Muscle of back (tissue), 13 donors: ENCODE measurements at places on chromosomes 11 and 22. TPM values are rescaled to one million over a fixed set of nuclear protein-coding genes. Genes with fewer than 3 reads are reported as not detected.

Gene FAM227A
- polyA plus RNA-seq, result 1.0 TPM

DNA sequence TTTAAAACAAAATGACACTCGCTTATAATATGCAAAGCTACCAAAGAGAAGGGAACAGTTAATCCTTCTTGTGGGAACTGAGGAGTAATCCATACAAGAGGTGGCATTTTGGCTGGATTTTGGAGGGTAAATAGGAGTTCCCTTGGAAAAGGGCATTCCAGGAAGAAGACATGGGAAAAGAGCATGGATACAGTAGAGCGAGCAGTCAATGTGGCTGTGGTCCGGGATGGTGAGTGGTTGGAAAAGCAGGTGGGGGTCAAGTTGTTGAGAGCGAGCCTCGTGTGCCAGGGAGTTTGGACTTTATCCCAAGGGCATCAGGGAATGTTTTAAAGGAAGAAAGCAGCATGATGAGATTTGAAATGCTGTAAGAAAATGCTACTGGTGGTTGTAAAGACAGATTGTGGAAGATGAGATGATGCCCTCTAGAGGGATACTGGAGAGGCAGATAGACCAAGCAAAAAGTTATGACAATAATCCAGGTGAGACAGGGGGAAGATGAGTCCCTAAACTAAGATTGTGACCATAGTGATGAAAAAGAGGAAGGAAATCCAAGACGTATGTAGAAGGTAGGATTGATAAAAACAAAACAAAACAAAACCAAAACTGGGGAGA, 3.8 kb upstream of the MMP7 start:
- DNase-seq, result no peak

Gene OR1S2
- polyA plus RNA-seq, result not detected

- DNase-seq, result no peak
Observed at GRCh38 chr11:92440701-92441442, 216.3 kb downstream of the FAT3 start.

DNA sequence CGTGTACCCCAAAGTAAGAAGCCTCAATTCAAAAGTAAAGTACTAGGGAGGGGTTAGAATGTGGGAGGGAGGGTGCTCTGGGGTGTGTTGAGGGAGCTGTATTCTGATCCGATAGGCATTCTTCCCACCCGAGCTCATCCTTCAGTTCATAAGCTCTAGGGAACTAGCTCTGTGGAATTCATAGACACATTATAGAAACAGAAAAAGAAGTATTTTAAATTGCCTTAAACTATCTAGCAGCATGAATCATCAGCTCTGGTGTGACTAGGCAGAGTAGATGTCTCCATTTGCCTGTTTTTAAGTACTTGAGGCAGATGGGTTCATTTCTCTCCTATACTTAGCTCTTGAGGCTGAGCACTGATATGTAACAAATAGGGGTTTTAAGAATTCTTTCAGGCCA, 7.3 kb upstream of the SGSM3 start:
- DNase-seq, result peak; percentile 38

Gene TSPAN4
- polyA plus RNA-seq, result 41.2 TPM

Gene PTPRCAP
- polyA plus RNA-seq, result 1.4 TPM

DNA sequence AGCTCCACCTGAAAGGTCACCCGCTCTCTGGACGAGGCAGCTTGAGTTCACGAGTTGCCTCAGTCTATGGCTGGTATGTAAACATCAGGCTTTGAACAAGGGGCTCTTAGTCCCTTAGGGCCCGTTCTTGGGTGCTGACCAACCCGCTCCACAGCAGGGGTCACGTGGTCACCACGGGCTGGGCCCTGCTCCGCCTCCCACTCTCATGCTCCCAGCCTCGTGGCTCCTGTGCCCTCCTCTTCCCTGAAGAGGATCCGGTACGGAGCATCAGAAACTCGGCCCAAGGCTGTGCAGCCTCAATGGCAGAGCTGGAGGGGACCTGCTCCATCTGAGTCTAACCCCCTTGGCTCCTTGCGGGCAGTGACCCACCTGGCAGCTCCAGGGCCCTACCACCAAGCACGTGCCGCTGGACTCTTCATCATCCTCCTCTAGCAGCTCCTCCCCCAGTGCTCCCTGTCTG, 54.2 kb upstream of the TTLL12 start:
- DNase-seq, result no peak

Gene ZFTA
- 21.8 TPM for polyA plus RNA-seq

- DNase-seq, result no peak
Observed at GRCh38 chr11:112759418-112759817, 201.8 kb upstream of the NCAM1 start.

DNA sequence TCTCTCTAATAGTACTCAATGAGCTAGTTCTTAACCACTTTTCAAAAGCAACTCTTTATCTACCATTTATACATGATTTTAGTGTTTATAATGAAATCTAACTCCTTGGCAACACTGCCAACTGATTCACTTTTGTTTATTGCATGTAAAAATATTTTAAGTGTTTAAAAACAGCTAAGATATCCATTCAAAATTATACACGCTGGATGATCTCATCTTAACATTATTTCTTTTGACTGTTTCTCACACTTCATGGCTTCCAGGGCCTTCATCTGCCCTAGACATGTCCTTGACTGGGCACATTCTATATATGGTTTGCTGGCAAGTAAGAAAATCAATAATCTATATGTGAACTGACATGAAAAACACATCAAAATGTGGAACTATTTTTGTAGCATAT, 414.6 kb upstream of the LUZP2 start:
- DNase-seq, result no peak

Gene GGTLC2
- not detected for polyA plus RNA-seq
